ENCODE measurements at places on chromosomes 16 and 17.

DNA sequence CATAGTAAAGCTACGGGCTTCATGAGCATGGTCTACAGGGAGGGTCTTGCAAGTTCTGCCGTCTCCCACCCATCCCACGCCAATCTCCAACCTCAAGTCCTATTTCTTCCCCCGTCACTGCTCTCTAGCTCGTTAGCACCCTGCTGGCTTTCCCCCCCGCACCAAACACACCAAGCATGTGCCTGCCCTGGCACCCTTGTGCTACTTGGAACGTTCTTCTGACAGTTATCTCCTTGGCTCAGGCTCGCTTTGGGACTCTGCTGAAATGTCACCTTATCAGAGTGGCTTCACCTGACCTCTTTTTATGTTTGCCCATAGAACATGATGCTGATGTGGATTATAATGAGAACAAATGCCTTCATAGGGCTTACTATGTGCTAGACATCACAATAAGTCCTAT lies 21.9 kb downstream of the GLYR1 start:
- DNase-seq, result no peak

DNA sequence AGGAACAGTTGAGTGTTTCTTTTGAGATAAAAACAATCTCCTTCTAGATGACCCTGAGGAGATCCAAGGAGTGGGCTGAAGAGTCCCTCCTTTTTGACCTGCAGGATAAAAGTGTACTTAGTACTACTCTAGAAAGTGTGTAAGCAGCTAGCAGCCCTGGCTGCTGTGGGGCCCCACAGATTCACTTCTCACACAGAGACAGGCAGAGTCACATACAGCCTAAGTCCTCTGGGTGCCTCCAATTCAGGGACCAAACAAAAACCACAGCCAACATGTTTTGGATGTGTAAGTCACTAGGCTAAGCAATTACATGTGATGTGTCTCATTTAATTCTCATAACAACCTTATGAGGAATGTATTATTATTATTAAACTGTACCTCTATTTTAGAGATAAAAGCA lies 97.1 kb downstream of the TMEM100 start:
- DNase-seq, result no peak

DNA sequence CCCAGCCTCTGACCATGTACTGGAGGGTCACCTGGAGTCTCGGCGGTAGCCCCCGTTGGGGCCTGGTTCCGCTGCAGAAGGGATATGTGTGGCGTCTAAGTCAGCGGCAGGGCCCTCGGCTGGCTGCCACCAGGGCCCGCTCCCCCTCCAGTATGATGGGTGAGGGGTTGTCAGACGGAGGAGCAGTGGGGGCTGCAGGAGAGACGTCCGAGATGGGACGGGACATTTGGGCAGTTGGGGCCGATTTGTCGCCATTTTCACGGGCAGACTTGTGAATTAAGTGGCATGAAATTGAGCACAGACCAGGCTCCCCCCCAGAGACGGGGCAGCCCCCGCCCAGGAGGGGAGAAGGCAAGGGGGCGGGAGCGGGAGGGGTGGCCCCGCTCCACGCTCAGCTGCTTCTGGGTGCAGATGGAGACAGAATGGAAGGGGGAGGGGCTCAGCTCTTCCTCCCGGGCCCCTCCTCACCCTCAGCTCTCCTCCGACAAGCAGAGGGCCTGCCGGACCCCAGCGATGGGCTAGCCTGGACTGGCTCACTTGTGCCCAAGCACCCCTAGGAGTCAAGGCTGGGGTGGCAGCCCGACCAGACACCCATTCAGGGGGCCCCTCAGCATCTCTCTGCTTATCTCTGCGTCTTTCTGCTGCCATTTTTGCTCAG lies 52.7 kb upstream of the LHX1 start:
- DNase-seq, result no peak

GRCh38 chr17:19359151-19359550 lies 3.4 kb downstream of the B9D1 start:
- no peak for DNase-seq

DNA sequence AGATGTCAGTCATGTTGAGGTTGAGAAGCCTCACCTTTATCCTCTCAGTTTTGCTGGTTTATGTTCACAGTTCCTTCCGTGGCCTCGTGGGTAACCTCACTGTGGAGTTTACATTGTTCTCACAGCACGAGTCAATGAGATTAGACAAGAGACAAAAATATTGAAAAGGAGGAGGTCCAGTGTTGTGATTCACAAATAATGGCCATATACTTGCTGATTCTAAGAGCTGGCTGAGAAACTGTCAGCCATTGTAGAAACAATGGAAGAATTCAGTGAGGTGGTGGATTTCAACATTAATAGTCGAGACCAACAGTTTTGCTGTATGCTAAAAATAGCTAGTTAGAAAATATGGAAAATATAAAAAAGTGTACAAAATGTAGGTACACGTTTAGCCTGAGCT lies 176.4 kb upstream of the WSCD1 start:
- DNase-seq, result no peak

DNA sequence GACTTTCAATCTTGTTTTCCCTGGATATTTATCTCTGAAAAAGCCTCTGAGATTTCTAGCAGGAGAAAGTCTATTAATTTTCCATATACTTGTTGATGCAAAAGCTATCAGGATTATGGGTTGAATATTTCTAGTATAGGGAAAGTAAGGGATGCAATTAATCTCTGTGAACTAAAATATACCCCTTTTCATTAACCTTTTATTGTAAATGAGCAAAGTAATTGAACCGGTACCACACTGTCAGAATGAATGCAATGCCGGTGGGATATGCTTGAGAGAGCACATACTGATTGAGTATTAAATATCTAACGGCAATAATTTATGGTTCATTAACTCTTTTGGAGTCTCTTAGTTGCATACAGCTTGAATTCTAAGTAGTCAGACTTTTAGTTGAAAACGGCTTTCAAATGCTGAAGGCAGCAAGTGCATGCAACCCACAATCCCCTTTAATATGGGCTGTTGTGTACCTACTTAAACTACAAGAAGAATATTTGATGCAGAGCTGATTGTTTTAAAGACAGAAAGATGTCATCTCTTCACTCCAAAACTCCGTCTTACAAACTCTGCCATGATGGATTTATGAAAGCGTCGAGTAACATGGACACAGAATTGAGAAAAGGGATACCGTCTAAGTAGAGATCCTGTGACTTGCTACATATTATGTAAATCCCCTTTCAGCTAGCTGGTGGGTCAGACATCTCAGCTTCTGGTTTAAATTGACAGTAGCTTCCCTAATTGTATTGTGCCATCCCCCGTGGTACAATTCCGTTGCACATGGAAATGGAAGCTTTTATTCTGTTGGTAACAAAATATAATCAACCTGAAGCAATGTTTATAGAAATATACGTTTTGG lies 141.3 kb upstream of the CDH8 start:
- DNase-seq, result no peak

DNA sequence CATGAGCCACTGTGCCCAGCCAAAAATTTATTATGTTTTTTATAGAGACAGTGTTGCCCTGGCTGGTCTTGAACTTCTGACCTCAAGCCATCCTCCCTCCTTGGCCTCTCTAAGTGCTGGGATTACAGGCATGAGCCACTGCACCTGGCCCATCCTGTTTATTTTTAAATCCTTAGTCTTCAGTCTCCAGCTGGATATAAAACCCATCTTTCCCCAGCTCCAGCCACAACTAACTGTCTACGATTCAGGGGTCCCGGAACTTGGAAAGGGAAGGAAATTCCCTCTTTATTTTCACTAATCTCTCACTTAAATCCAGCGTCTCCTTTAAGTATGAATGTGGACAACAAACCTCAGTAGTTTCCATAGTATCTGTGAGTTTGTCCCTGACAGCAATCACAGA lies 62.2 kb downstream of the IQCK start:
- no peak for DNase-seq

DNA sequence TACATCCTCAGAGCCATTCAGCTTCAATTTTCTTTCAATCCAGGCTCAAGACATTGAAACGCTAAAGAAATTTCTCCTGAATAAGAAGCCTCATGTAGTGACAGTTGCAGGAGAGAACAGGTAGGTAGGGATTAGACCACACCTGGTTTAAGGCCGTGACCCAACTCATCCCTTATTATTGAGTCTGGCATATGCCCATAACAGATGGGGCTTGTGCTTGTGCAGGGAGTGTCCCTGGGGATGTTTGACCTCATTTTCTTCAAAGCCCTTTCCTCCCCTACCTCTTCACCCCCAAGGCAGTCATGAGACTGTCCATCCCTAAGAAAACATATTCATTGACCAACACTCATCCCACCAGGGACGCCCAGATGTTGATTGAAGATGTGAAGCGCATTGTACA lies 24.3 kb downstream of the SUPT6H start:
- DNase-seq, result no peak

DNA sequence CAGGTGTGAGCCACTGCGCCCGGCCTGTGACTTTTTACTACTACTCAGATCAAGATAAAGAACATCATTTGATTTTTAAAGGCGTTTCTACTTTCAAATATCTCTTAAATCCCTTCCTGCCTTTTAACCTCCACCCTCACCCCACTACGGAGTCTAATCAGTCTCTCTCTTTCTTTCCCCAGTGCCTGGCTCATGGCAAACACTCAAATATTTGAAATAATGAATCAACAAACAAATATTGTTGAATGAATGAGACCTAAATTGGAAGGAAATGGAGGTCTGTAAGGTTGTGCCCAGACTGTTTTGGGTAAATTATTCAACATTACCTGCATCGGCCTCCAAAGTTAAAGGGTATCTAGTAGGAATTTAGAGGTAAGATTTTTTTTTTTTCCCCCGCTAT lies 14.7 kb downstream of the COPZ2 start:
- no peak for DNase-seq

GRCh38 chr17:83079766-83080578 lies 563 bp downstream of the METRNL start:
- no peak for DNase-seq

DNA sequence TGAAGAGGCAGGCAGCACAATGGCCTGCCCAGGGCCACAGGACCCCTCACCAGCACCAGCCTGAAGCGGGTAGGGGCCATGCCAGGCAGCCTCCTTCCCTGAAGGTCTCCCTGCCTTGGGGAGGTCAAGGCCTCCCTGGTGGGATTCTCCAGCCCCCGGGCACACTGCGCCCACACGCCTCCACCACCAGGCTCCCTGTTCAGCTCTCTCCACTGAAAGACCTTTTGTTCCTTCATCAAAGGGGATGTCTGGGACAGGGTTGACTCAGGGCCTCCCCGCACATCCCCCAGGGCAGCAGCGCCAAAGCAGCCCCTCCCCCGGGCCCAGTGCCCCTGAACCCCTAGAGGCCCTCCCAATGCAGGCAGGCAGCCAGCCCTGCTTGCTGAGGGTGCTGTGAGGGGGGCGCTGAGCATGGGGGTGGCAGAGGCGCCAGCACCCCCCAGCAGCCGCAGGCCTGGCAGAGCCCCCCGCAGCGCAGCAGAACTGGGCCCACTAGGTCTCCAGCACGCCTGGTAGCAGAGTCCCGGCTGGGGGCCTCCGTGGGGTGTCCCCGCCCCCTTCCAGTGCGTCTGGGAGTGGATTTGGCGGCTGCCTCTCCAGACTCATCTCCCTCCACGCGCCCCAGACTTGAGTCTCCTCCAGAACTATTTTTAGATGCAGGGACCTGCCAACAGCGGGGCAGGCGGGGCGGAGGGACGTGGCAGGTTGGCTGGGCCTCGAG lies 13.1 kb downstream of the BCAR1 start:
- DNase-seq, result no peak

DNA sequence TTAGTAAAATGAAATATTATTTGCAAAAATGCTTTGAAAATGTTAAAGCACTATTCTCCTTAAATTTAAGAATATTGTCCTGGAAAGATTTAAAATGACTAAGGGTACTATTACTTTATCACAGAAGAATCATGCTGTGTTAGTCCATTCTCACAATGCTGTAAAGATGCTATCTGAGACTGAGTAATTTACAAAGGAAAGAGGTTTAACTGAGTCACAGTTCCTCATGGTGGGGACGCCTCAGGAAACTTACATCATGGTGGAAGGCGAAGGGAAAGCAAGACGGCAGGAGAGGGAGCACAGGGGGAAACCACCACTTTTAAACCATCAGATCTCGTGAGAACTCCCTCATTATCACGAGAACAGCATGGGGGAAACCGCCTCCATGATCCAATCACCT lies 245.6 kb downstream of the IRX3 start:
- no peak for DNase-seq

DNA sequence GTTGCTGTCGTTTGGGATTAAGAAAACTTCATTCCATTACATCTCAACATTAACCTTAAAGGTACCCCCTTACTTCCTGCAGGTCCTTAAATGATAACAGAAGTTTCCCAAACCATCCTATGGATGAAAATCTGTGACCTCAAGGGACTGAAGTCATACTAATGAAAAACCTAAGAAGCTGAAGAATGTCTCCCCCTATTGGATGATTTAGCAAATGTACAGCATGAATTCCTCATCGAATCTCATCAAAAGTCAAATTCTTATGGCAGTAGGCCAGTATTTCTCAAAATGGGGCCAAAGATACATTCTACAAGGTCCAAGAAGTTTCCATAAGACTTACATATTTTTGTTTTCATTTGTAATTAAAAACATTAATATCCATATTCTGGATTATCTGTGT lies 13.5 kb downstream of the SCO1 start:
- DNase-seq, result peak; percentile 19

- DNase-seq, result no peak
Observed at GRCh38 chr17:17149520-17150447, 56.3 kb downstream of the PLD6 start.

GRCh38 chr17:56424005-56424404 lies 169.5 kb upstream of the NOG start:
- DNase-seq, result no peak

DNA sequence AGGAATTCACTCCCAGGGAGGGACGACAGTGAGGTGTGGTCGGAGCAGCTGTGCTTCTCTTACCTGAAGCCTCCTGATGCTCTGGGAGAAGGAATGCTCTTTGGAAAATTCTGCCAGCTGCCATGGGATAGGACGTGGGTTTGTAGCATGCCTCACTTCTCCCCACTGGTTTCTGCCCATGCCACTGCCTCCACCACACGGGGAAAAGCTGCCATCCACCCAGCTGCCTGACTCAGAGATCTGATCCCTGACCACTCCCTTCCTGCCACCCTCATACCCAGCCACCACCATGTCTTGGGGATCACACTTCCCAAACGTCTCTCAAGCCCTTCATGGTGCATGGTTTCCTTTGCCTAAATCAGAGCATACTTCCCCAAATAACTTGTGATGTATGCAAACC lies 80.0 kb downstream of the CPPED1 start:
- DNase-seq, result no peak

DNA sequence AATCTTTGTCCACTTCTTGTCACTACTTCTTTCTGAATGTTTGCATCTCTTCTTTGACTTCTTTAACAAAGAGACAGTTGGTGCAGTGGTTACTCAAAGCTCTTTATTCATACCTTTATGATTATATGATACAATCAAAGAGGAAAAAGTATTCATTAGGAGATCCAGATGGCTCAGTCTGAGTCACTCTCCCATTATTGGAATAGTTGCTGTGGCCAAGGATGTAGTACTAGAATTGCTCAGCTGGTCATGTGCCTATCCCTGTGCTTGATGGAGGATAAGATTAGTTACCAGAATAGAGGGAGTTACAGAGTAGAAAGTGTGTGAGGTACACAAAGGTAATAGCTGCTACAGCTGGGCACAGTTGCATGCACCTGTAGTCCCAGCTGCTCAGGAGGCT lies 18.3 kb downstream of the BCAS3 start:
- DNase-seq, result no peak
